ENCODE measurements at places on chromosomes 2 and 18. TPM values are rescaled to one million over a fixed set of nuclear protein-coding genes. Genes with fewer than 3 reads are reported as not detected.

The RNF125 gene
- 2.2 TPM for polyA plus RNA-seq

The DSC2 gene
- 44.8 TPM for polyA plus RNA-seq

The CPLX4 gene
- polyA plus RNA-seq = 0.16 TPM

The LAMA3 gene
- 1.7 TPM for polyA plus RNA-seq

The TAF1B gene
- 25.3 TPM for polyA plus RNA-seq

- no peak for DNase-seq
Measured at GRCh38 chr18:33034945-33035344, 262.1 kb upstream of the KLHL14 start.

DNA sequence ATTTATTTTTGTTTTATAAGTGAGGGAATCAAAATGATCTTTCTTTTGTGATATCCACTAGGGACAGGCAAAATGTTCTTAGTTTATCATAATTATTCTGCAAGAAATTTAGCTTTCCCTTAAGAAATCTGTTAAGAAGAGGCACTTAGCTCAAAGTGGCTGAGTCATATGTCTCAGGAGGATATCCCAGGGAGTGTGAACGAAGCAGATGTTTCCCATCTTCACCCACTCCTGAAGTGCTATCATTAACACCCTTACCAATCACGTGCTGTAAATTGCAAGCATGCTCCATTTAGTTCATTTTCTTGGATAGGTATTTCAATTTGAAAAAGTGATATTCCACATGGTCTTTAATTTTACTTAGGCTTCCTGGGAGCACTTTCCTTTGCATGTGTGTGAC is 774.3 kb upstream of the TMEFF2 start:
- DNase-seq = no peak

DNA sequence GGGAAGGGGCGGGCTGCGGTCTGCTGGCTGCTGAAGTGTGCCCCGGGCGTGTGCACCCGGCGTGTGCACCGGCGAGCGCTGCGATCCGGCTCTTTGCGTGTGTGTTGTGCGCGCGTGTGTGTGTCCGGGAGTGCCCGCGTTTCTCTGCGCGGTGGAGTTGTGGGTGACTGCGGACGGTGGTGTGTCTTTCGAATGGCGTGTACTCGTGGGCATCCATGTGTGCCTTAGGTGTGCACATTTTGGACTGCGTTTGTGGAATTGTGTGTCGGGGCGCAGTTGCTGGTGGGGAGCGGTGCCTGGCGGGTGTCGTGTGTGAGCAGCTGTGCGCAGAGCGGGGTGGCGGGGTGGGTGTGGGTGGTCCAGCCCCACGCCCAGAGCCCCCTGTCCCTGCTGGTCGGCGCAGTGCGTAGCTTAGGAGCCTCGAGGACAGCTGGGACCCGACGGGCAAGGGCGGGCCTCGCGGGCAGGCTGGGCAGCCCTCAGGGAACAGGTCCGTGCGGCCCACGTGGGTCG is 533 bp downstream of the HPCAL1 start:
- no peak for DNase-seq

DNA sequence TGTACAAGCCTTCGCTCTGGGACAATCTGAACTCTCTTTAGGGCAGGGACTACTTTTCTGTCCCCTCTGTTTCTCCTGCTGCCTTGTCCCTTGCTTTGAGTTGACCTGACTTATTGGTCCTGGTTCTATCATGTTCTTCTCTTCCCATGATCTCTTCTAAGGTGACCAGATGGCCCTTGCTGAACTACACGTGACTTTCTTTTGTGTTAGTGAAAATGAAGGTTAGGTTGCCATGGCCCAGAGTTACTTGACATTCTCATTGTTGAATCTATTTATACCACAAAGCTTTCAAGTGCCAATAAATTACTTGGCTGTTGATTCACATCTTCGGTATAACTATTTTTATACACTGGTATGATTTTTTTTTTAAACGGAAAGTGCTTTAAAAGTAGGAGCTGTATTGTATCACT is 24.4 kb downstream of the MRPL33 start:
- no peak for DNase-seq

DNA sequence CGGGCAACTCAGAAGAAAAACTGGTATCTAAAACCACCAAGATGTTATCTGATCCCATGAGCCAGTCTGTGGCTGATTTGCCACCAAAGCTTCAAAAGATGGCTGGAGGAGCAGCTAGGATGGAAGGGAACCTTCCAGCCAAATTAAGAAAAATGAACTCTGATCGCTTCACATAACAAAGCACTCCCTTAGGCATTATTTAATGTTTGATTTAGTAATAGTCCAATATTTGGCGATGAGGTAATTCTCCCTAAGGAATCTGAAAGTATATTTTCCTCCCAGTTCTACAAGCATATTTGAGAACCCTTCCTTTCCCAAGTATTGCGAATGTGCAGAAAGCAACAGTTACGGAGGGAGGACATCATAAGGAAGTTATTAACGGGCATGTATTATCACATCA is 156.6 kb downstream of the KCNJ3 start:
- DNase-seq = no peak

DNA sequence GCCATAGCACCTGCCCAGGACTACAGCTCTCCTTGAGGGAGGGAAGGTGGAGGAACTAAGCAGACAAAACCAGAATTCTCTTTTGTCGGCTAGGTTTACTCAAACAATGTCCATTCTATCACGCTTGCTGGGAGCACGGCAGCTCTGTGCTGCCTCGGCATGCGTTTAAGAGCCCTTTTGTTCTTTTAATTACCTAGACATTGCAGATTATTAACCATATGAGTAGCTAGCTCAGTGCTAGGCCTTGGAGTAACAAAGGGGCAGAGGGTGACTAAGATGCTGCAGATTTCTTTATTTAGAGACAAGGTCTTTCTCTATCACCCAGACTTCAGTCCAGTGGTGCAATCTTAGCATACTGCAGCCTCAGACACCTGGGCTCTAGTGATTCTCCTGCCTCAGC is 11.1 kb downstream of the MSGN1 start:
- no peak for DNase-seq

DNA sequence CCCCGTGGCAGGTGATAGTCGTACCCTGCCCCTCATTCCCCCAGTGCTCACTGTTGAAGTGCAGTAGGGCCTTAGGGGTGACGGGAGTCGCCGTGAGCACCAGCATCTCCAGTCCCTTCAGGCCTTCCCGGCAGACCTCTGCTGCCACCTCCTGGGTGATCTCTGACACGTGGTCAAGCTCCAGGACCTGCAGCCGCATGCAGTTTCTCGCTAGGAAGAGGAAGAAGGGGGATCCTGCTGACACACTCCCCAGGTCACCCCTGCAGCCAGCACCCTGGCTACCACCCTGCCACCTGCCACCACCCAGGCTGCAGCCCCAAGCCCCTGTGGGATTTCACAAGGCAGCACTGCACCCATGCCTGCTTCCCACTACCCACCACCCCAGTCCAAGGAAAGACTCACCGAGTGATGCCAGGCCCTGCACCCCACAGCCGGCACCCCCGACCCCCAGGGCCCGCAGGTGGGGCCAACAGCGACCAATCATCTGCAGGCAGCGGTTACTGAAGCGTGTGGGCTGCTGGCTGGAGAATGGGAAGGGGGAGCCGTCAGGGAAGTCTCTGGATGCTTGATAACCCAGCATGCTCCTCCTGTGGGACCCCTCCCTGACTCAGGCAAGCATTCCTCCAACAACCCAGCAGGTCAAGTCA is 23.8 kb downstream of the FBXO41 start:
- DNase-seq = no peak

GRCh38 chr2:12809526-12809925 is 92.8 kb downstream of the TRIB2 start:
- no peak for DNase-seq

- DNase-seq = no peak
Measured at GRCh38 chr18:68676913-68677312, 38.0 kb downstream of the TMX3 start.

DNA sequence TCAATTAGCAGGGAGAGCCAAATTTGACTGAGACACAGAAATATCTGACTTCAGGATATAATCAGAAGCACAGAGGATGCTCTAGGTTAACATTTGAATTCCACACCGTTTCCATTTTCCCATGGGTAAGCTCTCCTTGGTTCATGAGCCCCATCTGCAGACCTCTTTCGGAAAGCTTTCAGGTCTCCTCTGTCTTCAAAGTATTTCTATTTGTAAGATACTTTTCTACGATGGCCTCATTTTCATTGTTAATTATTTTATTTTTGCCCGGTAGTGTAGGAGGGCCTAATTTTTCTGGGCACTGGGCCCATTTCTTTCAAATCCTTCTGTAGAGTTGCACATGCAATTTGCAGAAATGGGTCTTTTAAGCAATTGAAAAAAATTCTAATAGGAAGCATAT is 53.8 kb downstream of the LRPPRC start:
- DNase-seq = no peak

DNA sequence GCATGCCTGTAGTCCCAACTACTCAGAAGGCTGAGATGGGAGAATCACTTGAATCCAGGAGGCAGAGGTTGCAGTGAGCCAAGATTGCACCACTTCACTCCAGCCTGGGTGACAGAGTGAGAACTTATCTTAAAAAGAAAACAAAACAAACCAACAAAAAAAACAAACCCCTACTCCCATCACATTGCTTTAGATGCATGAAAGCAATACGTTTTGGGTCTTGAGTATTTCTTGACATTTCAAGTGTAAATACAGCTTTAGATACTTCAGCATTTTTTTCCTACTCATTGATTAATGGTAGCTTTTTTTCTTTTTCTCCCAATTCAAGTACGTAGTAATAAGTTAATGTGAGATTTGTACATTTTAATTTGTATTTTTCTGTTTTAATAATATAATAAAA is 20.3 kb downstream of the RASGRP3 start:
- no peak for DNase-seq

GRCh38 chr18:52409727-52410126 is 69.7 kb downstream of the DCC start:
- DNase-seq = no peak

DNA sequence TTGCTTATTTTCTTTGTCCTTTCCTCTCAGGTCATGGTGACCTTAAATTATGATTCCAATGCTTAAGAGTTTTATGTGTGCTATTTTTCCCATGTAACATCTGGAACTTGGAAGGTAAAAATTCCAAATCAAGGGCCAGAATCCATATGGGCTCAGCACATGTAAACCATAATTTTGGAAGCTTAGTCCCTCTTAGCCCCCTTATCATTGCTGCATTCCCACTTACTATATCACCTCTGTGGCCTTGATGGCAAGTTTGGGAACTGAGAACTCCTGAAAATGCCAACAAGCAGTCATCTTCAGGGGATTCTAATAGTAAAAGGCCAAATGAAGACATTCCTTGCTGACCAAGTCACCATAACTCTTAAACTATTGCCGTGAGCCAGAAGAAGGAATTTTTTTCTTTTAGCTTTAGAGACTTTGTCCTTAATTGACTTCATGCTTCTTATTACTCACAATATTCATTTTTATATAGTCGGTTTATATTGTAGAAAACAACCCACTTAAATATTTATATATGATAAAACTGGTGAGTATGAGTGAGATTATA is 251.4 kb downstream of the SLC8A1 start:
- no peak for DNase-seq

DNA sequence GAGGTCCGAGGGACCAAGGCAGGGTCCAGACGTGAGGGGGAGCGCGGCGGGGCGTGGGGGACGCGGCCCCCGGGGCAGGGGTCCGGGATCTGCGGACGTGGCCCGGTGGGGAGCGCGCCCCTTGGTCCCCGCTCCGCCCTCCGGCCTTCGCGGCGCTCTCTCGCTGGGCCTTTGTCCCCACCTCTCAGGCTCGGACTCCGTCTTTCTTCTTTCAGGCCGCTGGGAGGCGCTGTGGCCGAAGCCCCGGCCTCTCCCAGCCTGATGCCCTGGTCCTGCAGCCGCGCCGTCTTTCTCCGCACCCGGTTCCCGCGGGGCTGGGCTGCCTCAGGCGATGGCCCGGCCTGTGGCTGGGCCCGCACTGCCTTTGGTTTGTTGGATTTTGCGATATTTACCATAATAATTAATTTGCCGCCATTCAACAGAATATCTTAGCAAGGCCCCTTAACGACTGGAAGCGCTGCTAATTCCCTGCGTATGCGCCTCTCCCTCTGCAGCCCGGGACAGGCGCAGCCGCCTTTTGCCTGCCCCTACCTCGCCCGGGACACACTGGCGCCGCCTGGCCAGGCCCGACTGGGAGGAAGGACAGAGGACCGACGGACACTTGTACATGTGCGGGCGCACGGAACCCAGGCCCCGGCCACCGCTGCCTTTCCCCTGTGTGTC is 10.8 kb downstream of the SIX3 start:
- DNase-seq = peak; percentile 60

GRCh38 chr2:112259509-112260294 is 4.9 kb upstream of the ZC3H8 start:
- no peak for DNase-seq

DNA sequence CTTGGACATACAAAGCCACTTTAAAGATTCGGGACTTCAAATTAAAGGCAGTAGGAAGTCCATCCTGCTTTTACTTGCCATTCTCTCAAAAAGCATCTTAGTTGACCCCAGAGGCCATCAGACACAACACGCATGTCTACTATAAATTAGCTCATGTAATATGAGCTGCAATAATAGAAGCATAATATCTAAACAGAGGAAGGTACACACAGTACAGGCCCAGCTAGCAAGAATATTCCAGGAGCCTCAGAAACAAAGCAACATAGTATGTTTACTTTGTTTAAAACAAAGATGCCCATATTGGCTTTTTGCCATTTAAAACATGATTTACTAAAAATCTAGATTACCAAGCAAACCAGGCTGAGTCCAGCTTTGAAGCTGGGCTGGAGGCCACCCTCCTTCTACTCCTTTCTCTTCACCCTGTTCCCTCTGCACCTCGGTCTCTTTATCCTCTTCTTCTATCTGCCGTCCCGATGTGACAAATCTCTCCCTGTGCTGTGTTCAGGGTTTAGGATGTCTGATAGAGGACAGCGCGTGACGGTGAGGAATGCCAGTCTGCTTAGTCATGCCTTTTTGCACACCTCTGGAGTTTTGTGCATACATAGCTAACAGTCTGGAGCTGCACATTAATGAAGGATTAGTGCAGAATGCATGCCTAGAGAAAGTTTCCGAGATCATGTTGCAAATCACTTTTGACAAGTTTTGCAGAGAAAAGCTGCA is 28.2 kb downstream of the DTNA start:
- no peak for DNase-seq

GRCh38 chr18:58497845-58498244 is 131.0 kb downstream of the ALPK2 start:
- no peak for DNase-seq

All from renal cortex interstitium (tissue), 15 donors.